ENCODE measurements at places on chromosomes 12 and 14.

DNA sequence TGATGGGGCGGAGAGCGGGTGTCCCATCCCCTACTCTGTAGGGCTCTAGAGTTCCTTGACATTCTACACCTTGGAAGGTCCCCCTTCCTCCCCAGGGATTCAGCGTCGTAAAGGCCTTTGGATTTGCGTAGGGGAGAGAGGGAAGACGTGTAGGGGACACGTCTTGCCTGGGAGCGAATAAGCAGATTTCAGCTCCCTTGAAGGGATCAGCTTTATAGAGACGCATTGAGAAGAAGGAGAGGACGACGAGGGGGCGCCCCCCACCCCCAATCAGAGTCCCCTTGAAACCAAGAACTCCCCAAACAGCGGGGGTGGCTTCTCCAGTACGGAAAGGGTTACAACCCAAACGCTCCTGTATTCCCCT, 324 bp downstream of the CALCOCO1 start:
- DNase-seq: no peak

DNA sequence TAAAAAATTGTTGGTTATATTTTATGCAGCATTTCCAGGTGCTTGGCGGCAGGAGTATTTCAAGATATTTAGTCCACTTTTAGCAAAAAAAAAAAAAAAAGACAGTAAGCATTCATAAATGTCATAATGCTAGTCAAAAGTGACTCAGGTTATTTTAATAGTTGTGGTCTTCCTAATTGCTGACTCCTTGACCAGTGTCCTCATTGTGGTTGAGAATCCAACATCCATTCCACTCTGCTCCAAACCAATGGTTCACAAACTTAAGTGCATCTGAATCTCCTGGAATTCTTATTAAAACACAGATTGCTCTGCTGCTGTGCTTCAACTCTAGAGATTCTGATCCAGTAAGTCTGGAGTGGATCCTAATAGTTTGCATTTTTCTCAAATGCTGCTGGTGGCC, 71.4 kb downstream of the AKAP6 start:
- no peak for DNase-seq

DNA sequence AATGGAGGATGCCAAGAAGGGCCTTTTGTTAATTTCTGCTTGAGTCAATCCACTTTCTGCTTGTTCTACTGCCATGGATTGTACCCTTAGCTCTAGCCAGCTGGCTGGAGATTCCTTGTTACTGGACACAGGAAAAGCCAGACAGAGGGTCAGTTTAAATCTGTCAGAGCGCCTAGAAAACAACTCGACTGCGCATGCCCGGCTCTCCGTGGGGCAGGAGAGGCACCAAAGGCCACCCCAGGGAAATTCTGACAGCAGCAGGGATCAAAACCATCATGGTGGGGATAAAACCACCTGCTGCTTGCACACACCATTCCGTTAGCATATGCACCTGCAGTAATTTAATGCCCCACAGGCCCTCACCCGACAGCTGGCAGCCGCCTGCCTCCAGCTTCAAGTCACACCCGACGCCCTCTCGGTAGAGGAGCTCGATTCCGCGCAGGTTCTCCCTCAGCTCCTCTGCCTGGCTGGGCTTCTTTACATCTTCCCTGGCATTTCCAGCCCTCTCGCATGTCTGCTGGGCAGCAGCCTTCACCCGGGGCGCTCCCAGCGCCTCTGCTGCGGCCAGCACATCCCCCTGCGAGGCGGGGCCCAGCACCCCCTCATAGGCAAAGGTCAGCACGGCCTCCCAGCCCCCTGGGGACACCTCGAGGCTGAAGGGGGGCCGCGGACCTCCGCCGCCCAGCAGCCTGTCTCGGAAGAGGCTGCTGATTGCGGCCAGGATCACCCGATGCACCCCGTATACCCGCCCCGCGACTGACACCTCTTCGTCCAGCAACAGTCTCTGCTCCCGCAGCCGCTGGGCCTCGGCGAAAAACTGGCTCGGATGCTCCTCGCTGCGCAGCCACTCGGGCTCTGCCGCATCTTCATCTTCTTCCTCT, 1.0 kb downstream of the KLHL33 start:
- DNase-seq: no peak

DNA sequence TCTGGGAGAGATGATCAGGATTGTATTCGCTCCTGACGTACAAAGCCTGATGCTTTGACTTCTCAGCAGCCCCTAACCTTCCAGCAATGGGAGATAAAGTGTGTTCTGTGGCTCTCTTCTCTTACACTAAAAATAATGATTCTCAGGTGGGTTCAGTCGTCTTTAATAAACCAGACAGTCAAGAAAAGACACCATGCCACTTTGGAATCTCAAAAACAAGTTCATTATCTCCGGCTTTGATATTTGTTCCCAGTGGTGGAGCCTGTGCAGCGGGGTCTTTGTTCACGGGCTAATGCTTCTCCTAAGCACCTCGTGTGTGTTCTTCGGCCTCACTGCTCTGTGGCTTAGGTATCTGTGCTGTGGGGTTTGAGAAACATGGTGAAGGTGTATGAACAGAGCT, 1.6 kb downstream of the ACVR1B start:
- no peak for DNase-seq

GRCh38 chr12:66345956-66346355, 43.7 kb downstream of the HELB start:
- no peak for DNase-seq
